ENCODE measurements at places on chromosomes 13 and 19. TPM values are rescaled to one million over a fixed set of nuclear protein-coding genes. Genes with fewer than 3 reads are reported as not detected.

GRK1 gene
- total RNA-seq, result not detected

KLK2 gene
- not detected for total RNA-seq

FFAR1 gene
- total RNA-seq, result not detected

ZNF793 gene
- total RNA-seq, result 1.9 TPM

MEIS3 gene
- total RNA-seq, result 0.80 TPM

ZNF132 gene
- 1.6 TPM for total RNA-seq

RAB11B gene
- 14.3 TPM for total RNA-seq

ZNF547 gene
- 0.62 TPM for total RNA-seq

ZFP28 gene
- total RNA-seq, result 6.8 TPM

CYP2A6 gene
- total RNA-seq, result not detected

KIR3DL1 gene
- not detected for total RNA-seq

FPR2 gene
- total RNA-seq, result not detected

AMER2 gene
- not detected for total RNA-seq

ZNF30 gene
- 2.3 TPM for total RNA-seq

KLK1 gene
- total RNA-seq, result not detected

ZNF221 gene
- 1.9 TPM for total RNA-seq

SIGLEC5 gene
- not detected for total RNA-seq

RETN gene
- not detected for total RNA-seq

KCNK6 gene
- total RNA-seq, result 27.4 TPM

CYP2A7 gene
- not detected for total RNA-seq

NXNL1 gene
- total RNA-seq, result not detected

HNRNPA1L2 gene
- 2.9 TPM for total RNA-seq

ZNF223 gene
- 4.3 TPM for total RNA-seq

TPP2 gene
- 21.7 TPM for total RNA-seq

ZNF253 gene
- 1.1 TPM for total RNA-seq

IGFL2 gene
- not detected for total RNA-seq

PMIS2 gene
- not detected for total RNA-seq

KCNN1 gene
- total RNA-seq, result not detected

SLITRK5 gene
- total RNA-seq, result under 0.01 TPM
